ENCODE measurements at places on chromosomes 5 and 9.

DNA sequence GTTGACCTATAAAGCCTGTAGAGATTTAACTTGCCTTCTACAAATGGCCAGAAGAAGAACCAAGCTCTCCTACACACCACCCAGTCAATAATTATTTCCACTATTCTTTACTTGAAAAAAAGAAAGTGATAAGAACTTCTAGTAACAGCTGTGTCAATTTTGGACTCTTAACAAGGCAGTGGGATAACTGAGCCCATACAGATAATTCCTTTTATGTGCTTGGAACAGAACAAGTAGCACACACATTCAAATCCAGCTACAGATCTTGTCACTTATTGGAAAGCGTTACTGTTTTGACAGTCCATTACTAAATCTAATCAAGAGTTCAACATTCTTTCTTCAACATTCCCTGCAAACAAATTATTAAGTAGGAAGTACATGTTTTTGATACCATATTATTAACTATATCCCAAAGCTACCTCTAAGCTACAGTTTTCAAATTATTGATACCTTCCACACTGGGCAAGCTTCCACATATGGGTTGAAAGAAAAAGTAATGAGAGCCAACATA is 6.3 kb downstream of the PTGER4 start:
- no peak for DNase-seq

- no peak for DNase-seq
These were observed 535.0 kb upstream of the CDH18 start for GRCh38 chr5:20522905-20523482.

GRCh38 chr5:67287510-67288268 is 91.1 kb upstream of the CD180 start:
- DNase-seq = no peak

GRCh38 chr5:62581836-62582597 is 3.4 kb downstream of the LRRC70 start:
- DNase-seq = no peak

DNA sequence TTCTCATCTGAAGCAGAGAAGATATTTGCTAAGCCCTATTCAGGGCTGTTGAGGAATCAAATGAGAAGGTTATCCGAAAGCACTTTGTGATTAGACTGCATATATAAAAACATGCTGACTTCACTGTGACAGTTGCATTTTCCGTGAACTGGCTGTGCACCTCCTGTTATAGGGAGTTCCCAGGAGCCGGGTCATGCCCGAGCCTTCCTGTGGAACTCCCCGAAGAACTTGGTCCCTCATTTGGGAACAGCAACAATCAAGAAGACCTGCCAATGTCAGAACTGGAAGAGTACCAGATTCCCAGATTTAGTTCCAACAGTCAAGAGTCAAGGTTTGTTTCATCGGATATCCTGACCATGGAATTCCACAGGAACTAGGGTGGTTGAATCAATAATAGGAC is 130.4 kb upstream of the RAI14 start:
- DNase-seq = no peak

- no peak for DNase-seq
These were observed 77.0 kb upstream of the DAP start for GRCh38 chr5:10838038-10838437.

DNA sequence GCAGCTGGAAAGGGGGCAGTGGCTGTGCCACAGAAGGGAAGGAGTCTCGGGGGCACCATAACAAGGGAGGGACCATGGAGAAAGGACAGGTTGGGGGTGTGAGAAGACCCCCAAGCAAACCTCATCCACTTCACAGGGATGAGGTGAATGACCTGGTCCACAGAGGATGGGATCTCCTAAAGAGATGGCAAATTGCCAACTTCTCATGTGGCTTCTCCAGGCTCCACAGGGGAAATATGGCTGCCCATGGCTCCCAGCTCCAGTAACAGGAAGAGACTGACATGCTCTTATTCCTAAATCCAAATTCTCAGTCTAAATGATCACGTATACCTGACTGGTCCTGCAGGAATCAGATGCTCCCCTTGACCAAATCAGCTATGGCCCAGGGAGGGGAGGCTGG is 340.4 kb downstream of the SPOCK1 start:
- no peak for DNase-seq

DNA sequence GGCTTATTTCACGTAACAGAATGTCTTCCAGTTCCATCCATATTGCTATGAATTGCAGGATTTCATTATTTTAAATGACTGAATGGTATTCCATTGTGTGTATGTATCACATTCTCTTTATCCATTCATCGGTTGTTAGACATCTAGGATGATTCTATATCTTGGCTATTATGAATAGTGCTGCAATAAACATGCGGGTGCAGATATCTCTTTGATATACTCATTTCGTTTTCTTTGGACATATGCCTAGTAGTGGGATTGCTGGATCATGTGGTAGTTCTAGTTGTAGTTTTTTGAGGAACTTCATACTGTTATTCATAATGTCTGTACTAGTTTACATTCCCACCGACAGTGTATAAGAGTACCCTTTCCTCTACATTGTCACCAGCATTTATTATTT is 460.5 kb downstream of the MAN2A1 start:
- no peak for DNase-seq

DNA sequence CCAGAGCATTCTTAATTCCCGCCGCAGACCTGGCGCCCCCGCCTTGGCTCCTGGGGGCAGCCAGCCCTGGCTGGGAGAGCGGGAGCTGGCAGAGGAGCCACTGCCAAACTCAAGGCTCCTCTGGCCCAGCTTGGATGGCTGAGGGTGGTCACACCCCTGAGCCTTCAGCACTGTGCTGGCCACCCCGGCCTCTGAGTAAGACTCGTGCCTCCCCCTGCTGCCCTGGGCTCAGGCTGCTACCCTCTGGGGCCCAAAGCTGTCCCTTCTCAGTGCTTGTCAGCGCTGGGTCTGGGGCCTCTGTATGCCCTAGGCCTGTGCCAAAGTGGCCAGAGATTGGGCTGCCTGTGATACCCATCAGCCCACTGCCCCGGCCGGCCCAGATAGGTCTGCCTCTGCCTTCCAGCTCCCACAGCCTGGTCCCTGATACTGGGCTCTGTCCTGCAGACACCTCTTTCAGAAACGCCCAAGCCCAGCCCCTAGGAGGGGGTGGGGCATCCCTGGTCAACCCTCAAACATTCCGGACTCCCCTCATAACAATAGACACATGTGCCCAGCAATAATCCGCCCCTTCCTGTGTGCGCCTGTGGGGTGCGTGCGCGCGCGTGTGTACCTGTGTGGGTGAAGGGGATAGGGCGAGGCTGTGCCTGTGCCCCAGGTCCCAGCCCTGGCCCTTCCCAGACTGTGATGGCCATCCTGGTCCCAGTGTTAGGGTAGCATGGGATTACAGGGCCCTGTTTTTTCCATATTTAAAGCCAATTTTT is 4.4 kb upstream of the PRR7 start:
- no peak for DNase-seq

GRCh38 chr5:172171118-172171517 is 16.9 kb downstream of the STK10 start:
- no peak for DNase-seq

Data from stimulated activated CD4-positive, alpha-beta T cell treated with anti-CD3 and anti-CD28 coated beads, Interleukin-1b, Interleukin-23, amount 100 ng/mL, for 24 hours (primary cell).